Inflammatory macrophage treated with lipopolysaccharide for 4 hours (primary cell): ENCODE measurements at places on chromosomes 2 and 18.
A peak's percentile ranks its signal among the peaks of the same experiment; 100 is the strongest.

GRCh38 chr2:239193925-239194677 is 206.7 kb downstream of the HDAC4 start:
- no peak for DNase-seq

DNA sequence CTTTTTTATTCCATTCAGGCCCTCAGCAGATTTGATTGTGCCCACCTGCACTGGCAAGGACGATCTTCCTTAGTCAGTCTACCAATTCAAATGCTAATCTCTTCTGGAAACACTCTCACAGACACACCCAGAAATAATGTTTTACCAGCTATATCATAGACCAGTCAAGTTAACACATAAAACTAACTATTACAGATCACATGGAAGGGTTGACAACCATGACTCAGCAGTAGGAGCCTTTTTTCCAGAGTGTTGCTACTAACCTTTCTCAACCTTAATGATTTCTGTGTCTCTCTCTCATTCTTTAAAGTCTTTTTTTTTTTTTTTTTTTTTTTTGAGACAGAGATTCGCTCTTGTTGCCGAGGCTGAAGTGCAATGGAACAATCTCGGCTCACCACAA is 143.5 kb upstream of the MSH6 start:
- no peak for DNase-seq

DNA sequence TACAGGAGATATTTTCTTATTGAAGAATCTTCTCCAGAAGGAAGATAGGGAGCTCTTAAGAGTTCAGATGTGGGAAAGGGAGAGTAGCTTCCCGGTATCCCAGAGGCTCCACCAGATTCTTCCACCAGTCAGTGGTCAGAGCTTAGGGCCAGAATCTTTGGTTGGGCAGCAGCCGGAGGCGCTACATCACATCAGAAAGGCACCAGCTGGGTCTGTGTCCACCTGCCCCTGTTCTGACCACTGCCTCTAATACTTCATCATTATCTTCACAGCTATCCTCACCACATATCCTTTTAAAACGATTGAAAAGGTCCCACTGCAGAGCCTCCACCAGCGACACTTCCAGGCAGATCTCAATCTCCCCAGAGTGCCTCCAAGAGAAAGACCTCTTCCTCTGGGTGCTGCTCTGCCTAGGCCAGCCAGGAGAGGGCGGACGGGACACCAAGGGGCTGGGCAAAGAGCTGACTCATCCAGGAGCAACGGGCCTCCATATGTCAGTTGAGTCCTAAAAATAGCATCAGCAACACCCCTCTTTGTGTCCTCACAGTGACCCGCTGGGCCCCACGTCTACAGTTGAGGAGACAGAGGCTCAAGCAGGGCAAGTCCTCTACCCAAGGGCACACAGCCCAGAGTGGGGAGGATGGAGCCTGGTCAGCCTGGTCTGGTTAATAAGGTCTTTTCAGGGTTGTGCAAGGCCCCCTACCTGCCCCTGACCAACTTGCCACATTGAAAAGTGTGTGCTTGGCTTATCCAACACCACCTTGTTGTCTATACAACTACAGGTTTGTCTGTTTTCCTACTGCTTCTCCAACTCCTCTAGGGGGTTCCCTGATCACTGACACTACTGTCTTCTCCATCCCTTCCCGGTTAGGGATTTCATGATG is 81.2 kb downstream of the ADD2 start:
- peak; percentile 62 for DNase-seq

- DNase-seq, result no peak
Measured at GRCh38 chr2:8541223-8541622, 140.6 kb upstream of the ID2 start.

DNA sequence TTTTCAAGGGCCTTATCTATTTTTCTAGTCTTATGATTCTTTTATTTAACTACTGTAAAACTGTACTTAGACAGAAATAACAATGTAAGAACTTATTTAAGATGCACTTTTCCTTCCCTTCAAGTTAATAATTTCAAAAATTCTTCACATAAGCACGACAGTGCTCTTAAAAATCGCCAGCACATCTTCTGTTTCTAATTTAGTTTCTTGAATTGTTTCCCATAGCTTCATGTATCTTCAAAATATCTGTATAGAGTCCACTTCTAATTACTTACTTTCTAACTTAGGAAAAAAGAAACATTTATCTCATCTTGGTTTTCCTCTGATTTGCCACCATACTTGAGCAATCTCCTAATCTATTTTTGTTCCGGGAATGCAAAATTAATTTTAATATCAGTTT is 196.1 kb downstream of the BABAM2 start:
- no peak for DNase-seq

GRCh38 chr18:28728891-28729290 is 552.0 kb upstream of the CDH2 start:
- no peak for DNase-seq

DNA sequence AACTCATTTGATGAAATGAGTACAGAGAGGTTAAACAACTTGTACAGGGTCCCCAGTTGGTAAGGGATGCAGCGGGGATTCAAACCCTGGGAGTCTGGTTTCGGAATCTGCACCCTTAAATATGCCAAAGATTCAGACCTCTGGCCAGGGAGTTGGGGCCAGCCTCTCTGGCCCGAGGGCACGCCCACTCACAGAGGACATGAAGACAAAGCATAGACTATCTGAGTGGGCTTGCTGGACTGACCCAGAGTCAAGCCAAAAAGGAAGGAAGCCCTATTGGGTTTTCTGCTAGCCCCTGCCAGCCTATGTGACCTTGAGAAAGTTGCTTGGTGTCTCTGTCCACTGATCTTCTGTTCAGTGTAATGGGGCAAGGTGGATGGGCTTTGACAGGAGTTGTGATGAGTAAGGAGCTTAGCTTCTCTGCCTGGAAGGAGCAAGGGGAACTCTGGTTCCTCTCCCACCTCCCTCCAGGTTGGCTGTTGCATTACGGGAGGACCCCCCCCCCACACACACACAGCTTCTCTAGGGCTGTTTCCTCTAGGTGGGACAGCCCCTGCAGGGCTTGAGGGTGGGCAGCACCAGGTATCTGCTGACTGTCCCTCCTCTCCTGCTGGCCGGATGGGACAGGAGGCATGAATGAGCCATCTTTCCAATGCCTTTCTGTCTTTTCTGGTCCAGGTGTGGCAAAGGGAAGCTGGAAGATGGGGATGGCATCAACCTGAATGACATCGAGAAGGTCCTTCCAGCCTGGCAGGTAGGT is 131.3 kb downstream of the CTIF start:
- DNase-seq, result no peak

GRCh38 chr18:34991561-34991960 is 49.7 kb upstream of the MAPRE2 start:
- DNase-seq, result no peak

GRCh38 chr2:29276151-29276550 is 160.9 kb downstream of the CLIP4 start:
- DNase-seq, result no peak

- no peak for DNase-seq
Measured at GRCh38 chr2:84894131-84894586, 11.3 kb upstream of the TMSB10 start.

GRCh38 chr18:47912794-47913585 is 17.5 kb downstream of the SMAD2 start:
- peak; percentile 73 for DNase-seq

GRCh38 chr2:1632002-1632348 is 112.3 kb downstream of the PXDN start:
- DNase-seq, result no peak

GRCh38 chr2:191218292-191218898 is 26.8 kb upstream of the MYO1B start:
- peak; percentile 71 for DNase-seq
